Effector memory CD8-positive, alpha-beta T cell (primary cell): ENCODE measurements at places on chromosomes 11 and 22.
A peak's percentile ranks its signal among the peaks of the same experiment; 100 is the strongest.

DNA sequence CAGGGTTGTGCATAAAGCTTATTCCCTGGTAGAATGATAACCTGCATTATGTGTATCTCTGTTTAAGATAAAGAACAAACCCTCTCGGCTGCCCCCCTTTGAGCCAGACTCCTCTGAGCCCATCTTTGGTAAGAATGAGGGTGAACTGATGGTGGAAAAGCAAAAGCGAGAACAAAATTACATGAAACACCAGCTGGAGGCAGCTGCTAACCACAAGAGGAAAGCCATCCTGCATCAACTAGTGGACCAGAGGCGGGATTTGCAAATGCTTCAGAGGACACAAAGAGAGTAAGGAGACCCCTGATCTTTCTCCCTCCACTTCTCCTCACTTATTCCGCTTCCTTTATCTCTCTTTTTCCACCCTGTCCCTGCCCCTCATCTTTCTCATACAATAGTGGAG lies 40.3 kb downstream of the CCDC81 start:
- DNase-seq = no peak

GRCh38 chr22:36104988-36105387 lies 55.6 kb downstream of the APOL3 start:
- no peak for DNase-seq

DNA sequence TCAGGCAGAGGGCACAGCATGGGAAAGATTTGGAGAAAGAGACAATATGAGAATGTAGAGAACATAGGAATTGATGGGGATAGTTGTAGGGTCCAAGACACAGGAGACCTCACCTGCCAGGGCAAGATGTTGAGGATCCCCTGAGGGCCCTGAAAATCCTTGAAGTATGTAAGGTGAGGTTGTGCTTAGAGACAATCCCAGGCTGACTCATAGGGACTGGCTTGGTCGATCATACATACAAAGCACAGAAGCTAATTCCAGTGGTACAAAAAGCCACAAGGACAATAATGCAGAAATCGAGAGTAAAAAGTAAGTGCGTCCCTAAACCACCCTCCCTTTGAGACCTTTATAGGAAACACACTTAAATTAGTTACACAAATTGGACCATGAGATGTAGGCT lies 468.2 kb downstream of the MIAT start:
- no peak for DNase-seq

DNA sequence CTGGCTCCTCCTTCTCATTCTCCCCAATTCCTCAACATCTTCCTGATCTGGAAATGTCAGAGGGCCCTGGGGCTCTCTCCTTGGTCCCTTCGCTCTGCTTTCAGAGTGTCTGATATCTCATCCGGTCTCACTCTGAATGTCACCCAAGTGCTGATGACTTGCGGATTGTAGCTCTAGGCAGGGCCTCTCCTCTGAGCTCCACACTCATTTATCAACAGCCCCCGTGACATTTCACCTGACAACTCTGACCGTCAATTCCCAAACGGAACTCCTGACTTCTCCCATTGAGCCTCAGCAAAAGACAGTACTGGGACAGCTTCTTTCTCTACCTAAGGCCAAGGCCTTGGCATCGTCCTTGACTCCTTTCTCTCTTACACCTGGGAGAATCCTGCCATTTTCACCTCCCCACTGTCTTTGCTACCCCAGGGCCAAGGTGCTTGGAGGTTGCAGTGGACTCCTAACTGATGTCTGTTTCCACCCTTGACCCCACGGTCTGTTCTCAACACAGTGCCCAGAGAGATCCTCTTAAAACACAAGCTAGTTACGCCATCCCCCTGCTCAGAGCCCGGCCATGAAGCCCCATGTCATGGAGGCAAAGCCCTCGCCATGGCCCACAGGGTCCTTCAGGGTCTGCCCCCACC lies 57.5 kb upstream of the THY1 start:
- no peak for DNase-seq

DNA sequence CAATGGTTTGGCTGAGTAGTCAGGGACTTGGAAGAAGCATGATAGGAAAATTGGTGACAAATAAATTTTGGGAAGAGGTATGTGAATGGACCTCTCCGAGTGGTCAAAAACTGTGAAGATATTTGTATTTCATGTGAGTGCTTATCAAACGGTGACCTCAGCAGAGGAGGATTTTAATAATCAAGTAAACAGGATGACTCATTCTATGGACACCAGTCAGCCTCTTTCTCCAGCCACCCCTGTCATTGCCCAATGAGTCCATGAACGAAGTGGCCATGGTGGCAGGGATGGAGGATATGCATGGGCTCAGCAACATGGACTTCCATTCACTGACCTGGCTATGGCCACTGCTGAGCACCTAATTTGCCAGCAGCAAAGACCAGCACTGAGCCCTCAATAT lies 21.2 kb downstream of the MS4A4E start:
- DNase-seq = no peak

- DNase-seq = no peak
Measured at GRCh38 chr22:47283616-47284270, 521.3 kb downstream of the TBC1D22A start.

DNA sequence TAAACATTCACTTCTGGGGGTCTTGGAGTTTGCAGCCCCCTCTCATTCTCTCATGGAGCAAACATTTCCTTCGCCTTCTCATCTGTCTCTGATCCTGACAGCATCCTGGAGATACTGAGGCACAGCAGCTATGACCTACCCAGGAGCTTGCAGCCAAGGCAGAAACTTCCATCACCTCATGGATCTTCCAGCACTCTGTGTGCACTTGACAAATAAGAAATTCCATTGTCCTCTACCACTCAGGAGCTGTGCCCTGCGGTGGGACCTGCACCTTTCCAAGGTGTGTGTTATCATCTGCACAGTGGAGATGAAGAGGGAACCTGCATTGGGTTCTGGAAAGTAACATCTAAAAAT lies 49.1 kb downstream of the GGTLC2 start:
- DNase-seq = no peak

DNA sequence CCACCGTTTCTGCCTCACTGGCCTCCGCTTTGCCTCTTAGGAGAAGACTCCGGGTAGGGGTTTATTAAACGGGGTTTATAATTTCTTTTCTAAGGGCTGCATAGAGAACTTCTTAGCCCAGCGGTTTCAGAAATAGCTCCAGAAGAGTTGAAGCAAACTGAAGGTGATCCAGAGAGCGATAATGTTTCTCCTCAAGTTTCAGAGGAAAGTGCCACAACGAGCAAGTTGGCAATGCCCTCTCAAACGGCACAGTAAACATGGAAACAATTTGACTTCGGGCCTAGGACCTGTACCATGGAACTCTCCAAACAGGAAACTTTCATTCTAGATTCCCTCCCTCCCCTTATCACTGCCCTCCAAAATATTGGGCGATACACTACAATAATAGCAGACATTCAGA lies 1.0 kb downstream of the ADSL start:
- no peak for DNase-seq

DNA sequence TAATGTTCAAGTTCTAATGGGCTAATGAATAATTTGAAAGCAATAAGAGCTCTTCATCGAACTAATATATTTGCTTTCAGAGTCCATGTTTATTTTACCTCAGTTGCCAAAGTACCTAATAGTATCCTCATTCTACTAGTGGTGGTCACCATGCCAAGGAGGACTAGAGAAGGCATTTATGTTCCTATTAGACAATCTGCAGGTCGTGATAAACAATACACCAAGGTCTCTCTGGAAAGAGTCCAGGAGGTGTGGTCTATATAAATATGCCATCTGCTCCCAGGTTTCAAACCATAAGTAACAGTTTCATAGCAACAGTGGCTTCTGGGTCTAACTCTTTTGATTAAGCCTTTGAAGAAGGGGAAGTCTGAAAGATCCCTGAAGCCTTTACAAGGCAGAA lies 42.9 kb downstream of the ARFGAP3 start:
- no peak for DNase-seq

DNA sequence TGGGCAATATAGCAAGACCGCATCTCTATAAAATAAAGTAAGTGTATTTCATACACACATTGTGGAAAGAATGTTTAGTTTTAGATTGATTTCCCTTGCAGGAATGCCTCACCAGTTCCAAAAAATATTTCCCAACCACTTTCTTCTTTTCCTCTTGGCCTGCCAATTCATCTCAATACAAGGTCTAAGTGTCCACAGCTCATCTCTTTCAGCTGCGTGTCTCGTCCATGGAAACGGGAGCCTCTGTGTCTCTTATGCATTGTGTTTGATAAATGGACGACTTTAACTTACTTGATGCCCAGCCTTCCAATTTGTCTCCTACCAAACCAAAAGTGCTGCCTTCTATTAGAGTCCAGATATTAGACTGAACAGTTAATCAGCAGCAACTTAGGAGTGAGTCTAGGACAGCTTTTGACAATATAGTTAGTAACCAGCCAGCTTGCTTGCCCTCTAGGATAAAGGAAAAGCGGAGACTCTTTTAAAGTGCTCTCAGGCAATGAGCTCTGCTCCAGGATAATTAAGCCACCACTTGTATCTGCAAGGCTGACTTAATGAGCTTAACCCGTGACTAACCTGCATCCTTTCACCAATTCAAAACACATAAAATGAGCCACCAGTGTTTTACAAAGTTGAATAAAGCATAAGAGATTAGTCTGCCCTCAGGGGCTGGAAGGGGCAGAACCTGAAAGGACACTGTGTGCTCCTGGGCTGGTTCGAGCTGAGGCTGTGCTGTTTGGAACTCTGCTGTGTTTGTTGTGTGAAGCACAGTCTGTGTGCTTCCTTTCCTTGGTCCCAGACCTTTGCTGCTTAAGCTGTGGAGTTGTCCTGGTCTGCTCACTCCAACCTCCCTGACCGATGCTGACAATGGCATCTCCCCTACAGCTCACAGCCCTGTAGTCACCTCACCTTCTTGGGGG lies 27.5 kb downstream of the FBXO7 start:
- DNase-seq = no peak

DNA sequence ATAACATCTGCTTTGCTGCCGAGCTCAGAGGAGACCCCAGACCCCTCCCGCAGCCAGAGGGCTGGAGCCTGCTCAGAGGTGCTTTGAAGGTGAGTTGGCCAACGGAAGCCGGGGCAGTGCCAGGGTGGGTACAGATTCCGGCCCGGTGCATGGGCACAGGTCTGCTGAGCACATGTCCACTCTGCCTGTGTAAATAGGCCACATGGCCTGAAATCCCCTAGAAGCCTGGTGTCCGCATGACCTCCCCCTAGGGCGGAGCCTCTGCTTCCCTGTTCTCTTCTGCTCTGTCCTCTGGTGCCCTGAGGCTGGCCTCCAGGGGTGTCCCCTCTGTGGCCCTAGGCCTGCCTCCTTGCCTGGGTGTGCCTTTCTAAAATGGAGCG lies 19.6 kb upstream of the TXNRD2 start:
- DNase-seq = no peak

DNA sequence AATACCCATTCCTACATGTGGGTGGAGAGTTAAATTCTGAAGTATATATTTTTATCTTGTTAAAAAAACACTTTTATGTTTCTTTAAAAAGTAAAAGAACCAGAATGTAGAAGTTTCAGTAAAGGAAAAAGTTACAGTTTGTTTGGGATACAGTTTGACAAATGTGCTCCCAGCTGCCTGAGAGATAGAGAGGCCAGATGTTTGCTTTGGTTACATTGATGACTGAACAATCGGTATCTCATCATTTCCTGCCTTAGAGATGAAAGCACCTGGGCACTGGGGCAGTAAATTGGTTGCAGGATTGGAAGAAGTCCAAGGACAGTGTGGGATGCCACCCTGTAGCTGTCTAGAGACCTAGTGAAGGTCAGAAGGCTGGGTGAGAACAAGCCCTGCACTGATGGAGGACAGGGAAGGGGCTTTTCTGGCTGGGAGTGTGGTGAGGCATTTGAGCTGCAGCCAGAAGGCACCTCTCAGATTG lies 16.6 kb downstream of the MED15 start:
- no peak for DNase-seq

GRCh38 chr11:96014217-96014616 lies 90.3 kb upstream of the MTMR2 start:
- DNase-seq = no peak

DNA sequence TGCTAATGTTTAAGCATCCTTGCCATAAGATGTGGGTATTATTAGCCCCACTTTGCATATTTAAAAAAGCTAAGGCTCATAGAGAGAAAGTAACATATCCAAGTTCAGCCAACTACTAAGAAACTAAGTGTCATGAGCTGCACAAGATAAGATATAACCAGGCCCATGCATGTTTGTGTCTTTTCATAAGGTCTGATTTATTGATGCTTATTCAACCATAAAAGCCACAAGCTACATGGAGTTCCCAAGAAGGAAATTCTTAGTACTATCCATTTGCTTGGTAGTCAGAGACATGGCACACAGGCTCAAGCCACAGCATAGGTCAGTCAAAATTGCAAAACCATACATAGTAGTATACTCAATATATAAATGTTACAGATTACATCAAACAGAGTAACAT lies 488.5 kb downstream of the SOX6 start:
- DNase-seq = no peak

DNA sequence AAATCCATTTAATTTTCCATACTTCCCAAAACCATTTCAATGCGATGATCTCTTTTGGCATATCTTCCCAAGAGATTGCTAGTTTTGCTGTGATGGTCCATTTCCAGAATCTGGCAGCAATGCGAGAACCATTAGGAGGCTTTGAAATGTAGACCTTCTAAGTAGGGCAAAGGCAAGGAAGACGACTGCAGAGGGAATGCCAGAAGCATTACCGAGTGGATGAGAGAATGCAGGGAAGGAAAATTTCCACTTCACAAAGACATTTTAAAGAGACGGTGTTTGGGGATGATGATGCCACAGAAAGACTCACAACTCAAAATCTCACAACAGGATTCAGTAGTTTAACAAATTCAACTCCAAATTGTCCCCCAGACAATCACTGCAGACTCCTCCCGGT lies 471 bp upstream of the CEP126 start:
- DNase-seq = no peak

DNA sequence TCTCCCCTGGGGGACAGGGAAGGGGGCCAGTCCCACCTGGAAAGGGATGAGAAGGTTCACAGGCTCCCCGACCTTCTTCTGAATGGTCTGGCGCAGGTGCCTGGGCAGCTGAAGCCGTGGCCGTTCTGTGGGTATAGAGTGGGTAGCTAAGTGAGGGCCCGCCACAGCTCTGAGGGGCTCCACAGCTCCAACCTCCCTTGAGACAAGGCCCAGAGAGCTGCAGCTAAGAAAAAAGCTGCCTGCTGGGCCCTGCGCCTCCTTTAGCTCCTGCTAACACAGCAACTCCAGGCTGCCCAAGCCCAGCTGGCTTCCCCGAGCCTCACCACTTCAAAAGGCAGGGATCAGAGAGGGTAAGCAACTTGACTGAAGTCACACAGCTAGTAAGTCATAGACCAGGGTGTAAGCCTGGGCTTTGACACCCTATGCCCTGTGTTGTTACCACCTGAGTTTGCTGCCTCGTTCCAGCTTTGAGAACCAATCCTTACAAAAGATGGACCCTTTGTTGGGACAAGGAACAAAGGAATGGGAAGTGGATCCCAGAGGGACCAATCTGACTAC lies 18.5 kb downstream of the MYBPC3 start:
- DNase-seq = no peak

GRCh38 chr11:116691771-116692177 lies 81.0 kb downstream of the BUD13 start:
- DNase-seq = peak; percentile 40

GRCh38 chr22:46428602-46429324 lies 93.2 kb downstream of the TRMU start:
- DNase-seq = no peak
